ENCODE measurements at places on chromosomes 6 and 20.

GRCh38 chr6:100257793-100258395 lies 206.8 kb downstream of the SIM1 start:
- peak; percentile 65 for DNase-seq

- no peak for DNase-seq
These were observed 111.1 kb downstream of the CEBPB start for GRCh38 chr20:50301712-50302111.

DNA sequence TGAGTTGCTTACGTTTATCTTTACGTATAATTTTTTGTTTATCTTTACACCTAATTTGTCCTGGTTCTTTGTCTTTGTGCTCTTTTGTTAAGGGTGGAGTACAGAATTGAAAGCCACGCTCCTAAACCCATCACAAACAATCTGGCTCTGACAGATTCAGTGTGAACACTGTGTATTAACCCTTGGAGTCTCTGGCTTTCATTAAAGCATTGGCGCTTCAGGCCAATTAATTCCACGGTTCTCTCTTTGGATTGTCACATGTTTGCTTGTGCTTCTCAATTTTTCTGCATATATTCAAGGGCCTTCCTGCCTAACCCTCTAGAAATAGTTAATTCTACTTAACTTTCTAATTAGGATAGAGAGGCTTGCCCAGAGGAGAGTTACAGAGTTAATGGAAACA lies 38.6 kb downstream of the NKX2-4 start:
- no peak for DNase-seq

DNA sequence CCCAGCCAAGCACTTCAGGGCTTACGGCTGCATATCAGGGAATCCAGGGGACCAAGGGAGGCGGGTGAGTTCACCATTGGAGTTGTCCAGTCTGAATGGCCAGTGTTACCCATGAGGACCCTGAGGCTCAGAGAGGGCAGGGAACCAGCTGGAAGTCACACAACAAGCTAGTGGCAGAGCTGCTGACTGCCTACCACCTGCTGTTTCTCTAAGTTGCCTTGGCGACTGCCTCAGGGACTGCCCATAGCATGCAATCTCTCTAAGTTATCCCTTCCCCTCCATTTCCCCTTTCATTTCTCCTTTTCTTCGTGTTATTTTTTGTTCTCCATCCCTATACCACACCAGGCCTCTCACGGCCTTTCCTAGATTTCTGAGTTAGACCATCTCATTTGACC lies 71.8 kb upstream of the SIRPA start:
- no peak for DNase-seq

- DNase-seq: no peak
These were observed 37.7 kb downstream of the LY86 start for GRCh38 chr6:6626187-6626586.

DNA sequence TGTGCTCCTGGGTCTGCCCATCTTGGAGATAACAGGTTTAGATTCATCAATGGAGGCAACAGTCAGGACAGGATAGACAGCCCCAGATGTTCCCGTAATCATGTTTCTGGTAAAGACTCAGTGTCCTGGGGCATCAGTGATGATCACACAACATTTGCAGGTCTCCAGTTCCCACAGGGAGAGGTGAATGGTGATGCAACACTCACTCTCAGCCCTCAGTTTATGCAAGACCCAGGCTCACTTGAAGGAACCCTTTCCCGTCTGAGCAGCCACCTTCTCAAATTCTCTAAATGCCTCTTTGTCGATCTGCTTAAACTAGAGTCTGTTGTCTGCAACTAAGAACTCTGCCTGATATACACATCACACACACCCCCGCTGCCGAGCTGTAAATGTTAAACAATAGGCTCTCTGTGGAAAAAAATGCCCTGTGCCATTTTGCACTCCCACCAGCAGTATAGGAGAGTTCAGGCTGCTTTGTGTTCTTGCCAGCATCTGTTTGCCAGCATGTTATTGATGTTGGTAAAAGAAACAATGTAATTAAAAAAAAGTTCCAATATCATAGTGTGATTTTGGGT lies 30.1 kb upstream of the SCP2D1 start:
- DNase-seq: no peak

DNA sequence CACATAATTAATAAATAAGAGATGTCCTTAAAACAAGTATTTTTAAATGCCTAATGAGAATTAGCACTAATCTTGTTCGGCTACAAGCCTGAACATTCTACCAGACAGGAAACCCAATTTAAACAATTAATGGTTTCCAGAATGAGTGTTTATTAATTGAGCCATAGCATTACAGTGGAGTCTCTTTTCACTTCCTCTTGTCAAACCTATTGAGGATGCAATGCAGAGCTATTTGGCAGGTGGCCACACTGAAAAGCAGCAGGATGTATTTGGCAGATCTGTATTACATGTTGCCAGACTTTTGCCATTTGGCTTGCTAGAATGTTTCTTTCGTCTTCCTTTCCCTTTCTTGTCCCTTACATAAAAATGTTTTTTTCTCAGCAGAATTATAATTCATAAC lies 475.2 kb upstream of the MARCKS start:
- peak; percentile 73 for DNase-seq

DNA sequence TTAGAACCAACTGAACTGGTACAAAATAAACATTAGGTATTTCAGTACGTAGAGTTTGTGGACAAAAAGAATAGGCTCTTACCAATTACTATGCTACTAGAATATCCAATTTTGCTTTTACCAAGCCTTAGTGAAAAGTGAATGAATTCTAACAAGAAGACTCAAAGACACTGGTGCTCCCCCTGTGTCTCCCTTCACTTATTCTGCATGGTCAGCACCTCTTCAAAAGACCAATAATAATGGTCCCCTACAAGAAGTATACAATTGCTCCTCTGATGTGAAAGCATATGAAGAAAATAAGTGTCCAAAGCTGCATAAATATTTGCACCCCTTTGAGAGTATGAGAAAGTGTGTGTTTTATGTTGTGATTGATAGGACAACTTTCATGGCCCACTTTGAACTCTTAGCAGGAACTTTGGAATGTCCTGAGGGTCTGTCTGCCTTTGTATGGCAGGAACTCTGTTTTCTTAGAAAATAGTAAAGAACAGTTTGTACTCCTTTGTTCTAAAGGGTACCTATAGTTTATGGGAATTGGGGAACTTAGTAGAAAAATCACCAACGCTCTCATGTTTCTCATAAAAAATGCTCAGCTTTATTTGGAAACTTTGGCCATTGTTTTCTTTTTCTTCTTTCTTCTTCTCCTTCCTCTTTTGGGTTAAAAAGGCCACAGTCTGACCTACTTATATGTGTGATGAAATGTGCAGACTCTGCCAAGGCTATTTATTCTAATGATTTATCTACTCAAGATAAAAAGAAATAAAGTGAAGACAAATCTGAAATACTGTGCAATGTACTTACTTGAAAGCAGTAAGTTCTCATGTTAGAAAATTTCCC lies 352.4 kb downstream of the LAMA2 start:
- no peak for DNase-seq

DNA sequence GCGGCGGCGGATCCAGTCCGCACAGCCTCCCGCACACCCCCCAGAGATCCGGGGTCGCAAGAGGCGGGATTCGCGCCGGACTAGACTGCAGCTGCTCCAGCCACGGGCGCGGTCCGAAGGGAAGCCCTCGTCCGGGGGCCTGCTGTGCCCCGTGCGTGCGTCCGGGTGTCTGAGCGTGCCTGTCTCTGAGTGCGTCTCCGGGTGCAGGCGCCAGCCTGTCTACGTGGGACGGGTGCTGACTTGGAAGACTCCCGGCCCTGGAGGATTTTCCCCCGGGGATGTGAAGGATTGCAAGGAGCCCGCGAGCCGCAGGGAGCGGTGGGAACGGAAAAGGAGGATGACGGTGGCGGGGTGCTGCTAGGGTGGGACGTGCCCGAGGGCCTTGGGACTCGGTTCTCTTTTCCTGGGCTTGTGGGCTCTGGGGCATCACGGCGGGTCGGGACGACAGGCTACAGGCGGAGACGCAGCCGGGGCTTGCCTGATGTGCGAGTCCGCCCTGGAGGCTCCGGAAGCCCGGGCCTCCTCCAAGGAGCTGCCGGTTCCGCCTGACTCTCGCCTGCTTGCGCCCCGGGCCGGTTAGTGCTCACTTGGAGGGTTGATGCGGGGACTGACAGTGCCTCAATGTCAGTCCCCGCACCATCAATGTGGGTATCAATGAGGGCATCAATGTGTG lies 5.7 kb downstream of the MAFB start:
- no peak for DNase-seq

DNA sequence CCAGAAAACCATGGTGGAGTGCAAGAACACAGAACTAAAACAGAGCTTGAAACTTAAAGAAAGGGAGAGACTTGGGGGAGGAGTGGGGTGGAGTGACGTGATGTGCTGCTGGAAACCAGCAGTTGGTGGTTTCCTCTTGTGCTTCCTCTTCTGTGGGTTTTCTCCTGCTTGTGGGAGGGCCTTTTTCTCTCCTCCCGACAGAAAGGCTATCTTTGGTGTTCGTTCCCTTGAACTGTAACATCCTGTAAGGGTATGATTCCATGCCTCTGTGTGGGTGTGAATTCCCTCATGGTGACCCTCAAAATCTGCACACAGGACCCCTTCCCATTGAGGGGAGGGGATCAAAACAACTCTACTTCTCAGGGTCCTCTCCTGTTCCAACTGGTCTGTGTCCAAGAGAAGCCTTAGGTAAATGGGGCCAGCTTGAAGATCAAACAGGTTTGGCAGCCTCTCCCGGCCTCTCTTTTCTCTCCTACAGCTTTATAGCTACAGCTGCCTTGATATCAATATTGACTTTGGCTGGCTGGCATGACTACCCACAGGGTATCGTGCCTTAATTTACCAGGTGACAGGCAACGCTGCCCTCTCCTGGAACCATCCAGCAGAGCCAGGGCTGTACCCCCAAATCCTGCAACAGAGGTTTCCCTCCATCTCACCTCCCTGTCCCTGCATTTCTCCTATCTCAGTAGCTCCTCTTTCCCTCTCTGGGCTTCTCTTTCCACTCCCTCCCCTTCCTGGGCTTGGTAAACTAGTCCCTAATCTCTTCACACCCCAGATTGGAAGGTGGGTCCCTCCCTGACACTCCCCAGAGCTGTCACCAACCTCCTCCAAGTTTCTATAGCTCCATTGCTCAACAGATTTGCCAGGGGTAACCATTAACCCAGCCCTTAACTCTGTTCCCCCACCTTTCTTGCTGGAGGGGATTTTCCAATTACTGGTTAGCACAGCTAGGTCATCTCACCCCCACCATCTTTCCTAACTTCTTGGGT lies 1.5 kb upstream of the MSH5 start:
- peak; percentile 87 for DNase-seq

DNA sequence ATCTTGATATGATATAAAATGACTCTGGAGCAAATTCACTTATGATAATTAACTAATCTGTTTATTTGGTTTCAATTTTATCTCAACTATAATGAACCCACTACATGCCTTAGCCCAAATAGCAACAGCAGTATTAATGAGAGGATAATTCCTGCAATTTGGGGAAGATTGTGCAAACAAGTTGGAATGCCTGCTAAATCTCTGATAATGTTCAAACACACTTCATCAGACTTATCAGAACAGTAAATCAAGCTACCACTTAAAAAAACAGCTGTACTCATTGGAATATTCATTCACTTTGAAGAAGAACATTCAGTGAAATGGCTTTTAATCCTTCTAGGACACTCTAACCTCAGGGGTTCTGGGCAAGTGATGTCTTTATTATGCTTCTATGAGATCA lies 85.4 kb downstream of the CBLN4 start:
- no peak for DNase-seq

DNA sequence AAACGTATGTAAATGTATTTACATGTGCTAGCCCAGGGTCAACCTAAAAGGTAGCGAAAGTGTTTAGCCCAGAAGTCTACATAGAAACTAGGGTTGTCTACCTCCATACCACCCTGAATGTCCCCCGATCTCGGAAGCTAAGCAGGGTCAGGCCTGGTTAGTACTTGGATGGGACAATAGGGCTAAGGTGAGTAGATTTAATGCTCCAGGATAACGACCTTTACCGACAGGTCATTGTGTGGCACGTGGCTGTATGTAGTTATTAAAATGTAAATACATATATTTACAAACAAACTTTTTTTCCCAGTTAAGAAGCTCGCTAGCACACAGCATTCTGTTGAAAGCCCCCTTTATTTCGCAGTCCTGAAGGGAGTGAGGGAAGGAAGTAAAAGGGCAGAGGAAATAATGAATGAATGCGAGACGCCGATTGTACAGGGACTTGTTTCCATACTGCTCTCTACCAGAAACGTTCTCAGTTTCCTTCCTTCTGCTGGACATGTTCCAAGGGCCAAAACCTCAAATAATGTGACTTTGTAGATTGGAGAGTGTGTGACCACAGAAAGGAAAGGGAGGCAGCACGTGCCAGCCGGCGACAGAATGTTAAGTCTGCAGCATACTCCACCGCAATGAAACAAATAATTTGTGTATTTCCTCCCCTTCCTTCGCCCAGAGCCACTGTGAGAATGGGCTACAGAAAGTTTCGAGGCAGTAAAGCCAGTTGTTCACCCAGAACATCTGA lies 612 bp downstream of the ADAT2 start:
- no peak for DNase-seq

DNA sequence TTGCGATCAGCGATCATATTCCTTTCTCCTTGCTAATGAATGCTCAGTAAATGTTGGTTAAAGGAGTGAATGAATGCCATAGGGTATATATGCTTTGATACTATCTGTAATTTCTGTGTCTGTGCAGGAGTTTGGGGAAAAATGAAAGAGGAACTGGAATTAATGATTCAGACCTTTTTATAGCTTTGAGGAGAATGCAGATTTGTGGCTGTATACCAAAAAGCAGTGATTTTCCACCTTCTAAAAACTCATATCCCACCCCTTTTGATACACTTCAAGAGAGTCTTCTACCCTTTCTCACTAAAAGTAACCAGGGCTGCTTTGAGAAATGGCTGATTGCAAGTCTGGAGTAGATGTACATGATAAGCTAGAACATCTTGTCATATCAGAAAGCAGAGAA lies 26.6 kb upstream of the SUMO4 start:
- no peak for DNase-seq

- DNase-seq: no peak
These were observed 211.9 kb upstream of the PMEPA1 start for GRCh38 chr20:57921676-57922075.

GRCh38 chr6:26094036-26094435 lies 6.8 kb downstream of the HFE start:
- no peak for DNase-seq

DNA sequence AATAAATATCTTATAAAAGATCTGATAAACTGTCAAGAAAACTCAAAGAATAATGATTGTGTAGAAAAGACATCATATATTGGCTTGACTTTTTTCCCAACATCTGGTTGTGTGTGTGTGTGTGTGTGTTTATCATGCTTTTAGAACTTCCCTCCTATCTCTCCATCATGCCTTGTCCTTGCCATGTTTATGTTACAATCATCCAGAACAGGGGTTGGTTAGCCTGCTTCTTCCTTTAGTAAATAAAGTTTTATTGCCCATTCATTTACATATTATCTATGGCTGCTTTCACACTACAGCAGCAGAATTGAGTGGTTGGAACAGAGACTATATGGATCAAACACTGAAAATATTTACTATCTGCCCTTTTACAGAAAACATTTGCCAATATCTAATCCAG lies 52.8 kb upstream of the RIPOR2 start:
- DNase-seq: no peak

- no peak for DNase-seq
These were observed 401.4 kb upstream of the ID4 start for GRCh38 chr6:19435755-19436154.

GRCh38 chr20:17626217-17627007 lies 55.6 kb downstream of the RRBP1 start:
- no peak for DNase-seq

GRCh38 chr6:23663652-23664051 lies 462.4 kb upstream of the NRSN1 start:
- no peak for DNase-seq

GRCh38 chr6:75842191-75842590 lies 93.2 kb downstream of the MYO6 start:
- no peak for DNase-seq

GRCh38 chr6:165714907-165715306 lies 51.9 kb upstream of the PDE10A start:
- no peak for DNase-seq
